ENCODE measurements at places on chromosomes 1 and 21.

GRCh38 chr1:160546942-160547341 lies 23.9 kb upstream of the SLAMF6 start:
- no peak for DNase-seq

GRCh38 chr1:37732111-37732780 lies 32.7 kb downstream of the EPHA10 start:
- no peak for DNase-seq

DNA sequence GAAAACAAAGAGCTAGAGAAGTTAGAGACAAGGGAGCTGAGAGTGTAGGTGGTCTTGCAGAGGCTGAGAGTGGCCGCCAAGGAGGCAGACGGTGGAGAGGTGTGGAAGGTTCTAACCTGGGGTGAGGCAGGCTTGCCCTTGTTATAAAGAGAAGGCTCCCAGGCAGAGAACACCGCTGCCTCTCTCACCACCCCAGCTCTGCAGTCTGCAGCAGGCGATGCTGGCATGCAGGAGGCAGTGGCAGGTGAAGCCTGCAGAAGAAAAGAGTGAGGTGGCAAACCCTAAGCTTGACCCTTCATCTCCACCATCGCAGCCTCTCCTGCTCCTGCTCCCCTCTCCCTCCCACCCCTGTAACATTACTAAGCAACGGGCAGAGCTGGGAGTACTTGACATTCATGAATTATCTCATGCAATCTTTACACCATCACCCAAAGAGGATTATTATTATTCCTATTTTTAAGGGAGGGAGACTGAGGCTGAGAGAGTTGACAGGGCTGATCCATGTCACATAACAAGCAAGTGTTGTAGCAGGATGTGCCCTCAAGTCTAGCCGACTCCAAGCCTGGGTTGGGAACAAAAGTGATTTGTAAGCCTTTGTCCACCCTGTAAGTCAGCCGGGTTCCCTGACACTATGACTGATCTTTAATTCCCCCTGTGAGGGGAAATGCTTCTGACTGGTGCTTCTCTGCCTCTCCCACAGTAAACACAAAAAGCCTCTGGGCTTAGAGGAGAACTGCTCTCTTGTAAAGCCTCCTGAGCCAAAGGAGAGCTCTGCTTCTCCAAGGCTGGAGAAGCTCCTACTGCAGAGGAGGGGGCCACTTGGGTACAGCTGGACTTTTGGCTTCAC lies 36.1 kb downstream of the KANK4 start:
- no peak for DNase-seq

- peak; percentile 25 for DNase-seq
These were observed 41.0 kb upstream of the DR1 start for GRCh38 chr1:93304716-93305138.

DNA sequence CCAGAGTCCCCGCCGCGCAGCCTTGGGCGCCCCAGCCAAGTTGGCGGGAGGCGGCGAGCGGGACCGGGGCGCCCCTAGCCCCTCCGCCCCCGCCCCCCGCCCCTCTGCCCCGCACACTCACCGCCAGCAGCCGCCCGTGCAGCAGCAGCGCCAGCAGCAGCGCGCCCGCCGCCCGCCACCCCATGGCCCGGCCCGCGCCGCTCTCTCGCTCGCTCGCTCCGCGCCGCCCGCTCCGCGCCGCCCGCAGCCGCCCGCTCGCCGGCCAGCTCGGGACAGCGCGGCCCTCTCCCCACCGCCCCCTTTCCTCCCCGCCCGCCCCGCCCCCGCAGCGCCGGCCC lies at the start of gene HSPG2:
HSPG2 (minus strand) TSS at position 277 of the 338 bp plus-strand sequence; CDS start at position 184, 93 bp downstream.
- DNase-seq, result no peak

- no peak for DNase-seq
These were observed 781.4 kb downstream of the BRINP3 start for GRCh38 chr1:189696297-189696696.

GRCh38 chr1:206863266-206863665 lies 2.2 kb upstream of the IL20 start:
- no peak for DNase-seq

DNA sequence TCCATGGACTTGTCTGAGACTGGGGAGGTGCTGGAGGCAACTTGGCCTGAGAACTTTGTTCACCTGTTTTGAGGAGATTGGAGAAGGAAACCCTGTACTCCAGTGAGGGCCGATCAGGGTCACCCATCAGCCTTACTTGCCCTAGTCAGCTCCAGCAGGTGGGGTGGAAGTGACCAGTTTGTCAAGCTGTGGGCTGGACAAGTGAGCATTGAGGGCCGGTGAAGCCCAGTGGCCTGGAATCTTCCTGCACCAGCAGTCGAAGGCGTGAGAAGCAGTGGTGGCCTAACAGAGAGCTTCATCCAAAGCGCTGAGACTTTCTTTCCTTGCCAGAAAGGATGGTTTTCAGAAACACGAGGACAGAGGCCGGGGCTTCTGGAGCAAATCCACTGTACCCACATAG lies 9.6 kb downstream of the SLC37A1 start:
- DNase-seq, result no peak

DNA sequence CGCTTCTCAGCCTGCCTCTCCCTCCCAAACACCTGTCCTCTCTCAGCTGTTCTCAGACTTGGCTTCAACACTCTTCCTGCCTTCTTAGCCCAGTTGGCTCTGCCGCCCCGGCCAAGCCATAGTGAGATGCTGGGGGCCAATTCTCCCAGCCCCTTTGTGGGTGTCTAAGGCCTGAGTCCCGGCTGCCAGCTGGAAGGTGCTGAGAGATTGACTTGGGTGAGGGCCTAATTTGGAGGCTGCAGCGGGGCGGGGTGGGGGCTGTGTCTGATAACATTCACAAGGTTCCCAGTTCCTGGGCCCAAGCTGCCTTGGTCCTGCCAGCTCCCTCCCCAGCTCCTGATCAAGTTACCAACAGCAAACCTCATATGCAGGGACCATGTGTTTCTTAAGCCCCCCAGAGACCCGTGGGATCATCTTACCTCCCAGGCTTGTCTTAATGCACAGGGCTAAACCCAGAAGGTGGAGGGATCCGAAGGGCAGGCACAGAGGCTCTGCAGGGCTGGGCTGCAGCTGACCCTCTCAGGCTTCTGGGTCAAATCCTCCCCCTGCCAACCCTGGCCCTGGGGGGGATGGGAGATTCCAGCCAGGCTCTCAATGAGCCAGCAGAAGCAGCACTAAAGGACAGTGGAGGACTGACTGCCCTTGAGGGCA lies 9.8 kb downstream of the INKA2 start:
- DNase-seq, result no peak

GRCh38 chr1:84972377-84972987 lies 24.4 kb downstream of the MCOLN2 start:
- DNase-seq, result no peak

DNA sequence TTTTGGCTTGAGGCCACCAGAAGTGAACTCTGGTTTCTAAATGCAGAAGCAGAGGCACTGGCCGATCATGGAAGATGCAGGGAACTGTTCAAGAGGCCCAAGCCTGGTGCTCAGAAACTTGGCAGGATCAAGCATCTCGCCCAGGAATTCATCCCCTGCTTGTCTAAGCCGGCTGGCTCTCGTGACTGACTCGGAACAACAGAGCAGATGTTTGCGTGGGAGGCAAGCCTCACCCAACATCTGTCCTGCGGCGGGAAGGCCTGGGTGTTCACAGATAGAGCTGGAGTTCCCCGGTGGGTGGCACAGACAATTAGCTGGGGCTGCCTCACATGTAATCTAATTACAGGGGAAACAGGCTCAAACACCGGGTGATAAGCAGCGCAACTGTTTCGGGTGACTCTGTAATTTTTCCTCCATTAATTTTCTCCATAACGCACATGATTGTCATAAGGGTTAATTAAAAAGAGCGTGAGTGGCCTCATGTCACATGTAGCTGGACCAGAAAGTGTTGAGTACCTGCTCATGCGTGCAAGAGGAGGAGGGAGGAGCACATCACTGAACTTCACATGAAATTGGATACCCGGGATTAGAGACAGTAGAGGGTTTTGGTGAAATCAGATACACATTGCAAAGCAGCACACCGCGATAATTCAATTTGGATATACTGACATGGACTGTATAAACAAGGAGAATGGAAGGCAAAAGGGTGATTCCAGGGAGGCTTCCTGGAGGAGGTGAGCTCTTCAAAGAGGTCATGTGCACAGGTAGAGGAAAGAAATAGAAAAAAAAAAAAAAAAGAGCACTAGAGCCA lies 180.0 kb downstream of the ETS2 start:
- DNase-seq, result peak; percentile 40

- no peak for DNase-seq
These were observed 19.3 kb upstream of the POFUT2 start for GRCh38 chr21:45306832-45307571.

DNA sequence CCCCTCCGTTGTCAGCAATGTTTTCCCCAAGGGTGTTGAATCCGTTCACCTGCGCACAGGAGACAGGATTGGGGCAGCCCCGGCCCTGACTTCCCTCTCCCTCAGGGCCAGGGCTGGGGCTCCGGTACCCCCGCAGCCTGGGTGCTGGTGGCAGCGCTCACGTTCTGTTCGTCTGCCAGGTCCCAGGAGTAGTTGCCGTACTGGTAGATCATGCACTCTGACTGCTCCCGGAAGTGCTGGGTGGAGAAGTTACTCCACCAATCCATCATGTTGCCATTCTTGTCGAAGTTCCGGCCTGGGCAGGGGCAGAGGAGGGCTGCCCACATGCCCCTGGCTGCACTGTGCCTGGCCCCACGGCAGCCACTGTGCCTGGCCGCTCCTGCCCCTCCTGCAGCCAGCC lies 6.1 kb downstream of the PRXL2B start:
- DNase-seq, result no peak

DNA sequence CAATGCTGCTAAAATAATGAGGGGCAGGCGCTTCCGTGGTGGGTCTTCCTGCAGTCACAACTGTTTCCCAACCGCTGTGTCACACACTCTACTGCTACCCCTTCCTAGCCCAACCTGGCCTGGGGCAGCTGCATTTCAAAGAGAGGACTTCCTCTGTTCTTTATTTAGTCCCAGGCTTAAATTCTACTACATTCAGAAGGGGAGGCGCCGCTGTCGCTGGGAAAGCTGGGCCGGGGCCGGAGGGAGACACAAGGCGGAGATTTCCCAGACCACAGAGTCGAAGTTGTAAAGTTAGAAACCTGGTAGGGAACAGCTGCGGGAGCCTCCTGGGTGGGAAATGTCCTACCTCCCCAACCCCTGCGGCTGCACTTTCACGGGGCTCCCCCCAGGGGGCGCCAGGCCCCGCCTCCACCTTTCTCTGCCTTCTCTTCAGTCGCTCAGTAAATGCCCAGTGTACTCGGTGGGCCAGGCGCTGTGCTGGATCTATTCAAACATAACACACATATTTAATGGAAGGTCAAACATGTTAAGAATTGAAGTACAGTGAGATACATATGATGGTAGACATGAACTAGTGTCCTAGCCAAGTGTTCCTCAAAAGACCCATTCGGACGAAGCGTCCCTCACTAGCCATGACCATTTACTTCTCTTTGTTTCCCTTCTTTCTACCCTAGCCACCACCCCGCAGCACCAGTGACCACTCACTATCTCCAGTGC lies 23.1 kb downstream of the DYRK3 start:
- no peak for DNase-seq

GRCh38 chr21:24895885-24896734 lies 711.2 kb downstream of the MRPL39 start:
- DNase-seq, result no peak

GRCh38 chr1:69982992-69983391 lies 222.4 kb downstream of the LRRC40 start:
- no peak for DNase-seq

DNA sequence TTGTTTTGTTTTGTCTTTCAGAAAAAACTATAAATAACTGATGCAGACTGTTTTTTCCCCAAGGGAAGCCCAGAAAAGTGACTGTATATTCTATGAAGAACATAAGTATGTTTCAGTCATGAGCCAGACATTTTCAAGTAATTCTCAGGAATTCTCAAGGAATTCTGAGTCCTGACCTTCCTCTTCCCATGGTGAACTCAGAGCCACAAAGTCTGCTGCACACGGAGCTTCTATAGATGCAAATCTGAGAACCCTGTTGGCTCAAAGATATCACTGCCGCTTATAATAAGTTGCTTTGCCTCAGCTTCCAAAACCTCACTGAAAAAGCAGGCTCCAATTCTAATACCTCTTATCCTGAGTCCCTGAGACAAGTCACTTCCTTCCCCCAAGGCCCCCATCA lies 418.5 kb upstream of the RUNX1 start:
- DNase-seq, result no peak

All from omental fat pad (tissue), 4 donors.